ENCODE measurements at places on chromosomes 4 and X.

DNA sequence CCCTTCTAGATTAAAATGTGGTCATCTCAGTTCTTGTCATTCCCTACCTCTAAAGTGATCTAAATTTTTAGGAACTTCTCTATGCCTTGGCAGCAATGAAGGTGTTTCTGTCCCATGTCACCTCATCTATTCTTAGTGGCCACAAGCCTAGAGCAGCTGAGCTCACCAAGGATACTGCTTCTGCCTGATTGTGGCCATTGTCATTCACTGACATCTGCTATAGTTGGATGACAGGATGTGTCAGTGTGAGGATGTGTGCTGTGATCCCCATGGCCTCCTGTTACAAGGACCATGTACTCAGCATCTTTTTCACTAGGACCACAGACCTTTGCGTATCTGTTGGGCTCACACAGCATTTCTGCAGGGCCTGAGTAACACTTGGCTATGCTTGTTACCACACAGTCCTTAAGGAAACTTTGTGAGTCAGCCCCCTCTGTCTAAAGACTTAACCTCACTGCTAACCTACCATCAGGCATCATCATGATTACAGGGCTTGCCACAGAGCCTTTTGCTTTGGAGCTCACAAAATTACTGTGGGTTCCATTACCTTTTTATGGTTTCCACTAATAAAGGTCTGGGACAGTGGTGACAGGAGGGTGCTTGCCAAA is 421.0 kb downstream of the ADAM29 start:
- DNase-seq: no peak

DNA sequence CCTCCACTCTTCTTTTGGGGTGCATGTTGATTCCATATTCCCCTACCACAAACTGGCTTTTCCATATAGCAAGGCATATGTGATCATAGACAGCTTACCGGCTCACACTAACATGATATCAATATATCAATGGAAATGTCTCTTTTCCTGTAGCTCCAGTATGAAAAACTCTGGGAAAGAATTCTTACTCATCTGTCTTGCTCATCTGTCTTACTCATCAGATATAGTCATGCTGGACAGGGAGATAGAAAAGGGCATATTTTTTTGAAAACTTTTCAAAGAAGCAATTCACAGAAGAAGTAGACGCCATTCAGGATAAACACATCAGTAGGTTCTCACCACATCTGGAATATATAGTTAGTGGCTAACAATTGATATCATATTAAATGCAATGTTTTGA is 794.7 kb downstream of the RAB28 start:
- no peak for DNase-seq

- DNase-seq: no peak
These were observed 69.4 kb downstream of the CCKAR start for GRCh38 chr4:26420913-26421312.

DNA sequence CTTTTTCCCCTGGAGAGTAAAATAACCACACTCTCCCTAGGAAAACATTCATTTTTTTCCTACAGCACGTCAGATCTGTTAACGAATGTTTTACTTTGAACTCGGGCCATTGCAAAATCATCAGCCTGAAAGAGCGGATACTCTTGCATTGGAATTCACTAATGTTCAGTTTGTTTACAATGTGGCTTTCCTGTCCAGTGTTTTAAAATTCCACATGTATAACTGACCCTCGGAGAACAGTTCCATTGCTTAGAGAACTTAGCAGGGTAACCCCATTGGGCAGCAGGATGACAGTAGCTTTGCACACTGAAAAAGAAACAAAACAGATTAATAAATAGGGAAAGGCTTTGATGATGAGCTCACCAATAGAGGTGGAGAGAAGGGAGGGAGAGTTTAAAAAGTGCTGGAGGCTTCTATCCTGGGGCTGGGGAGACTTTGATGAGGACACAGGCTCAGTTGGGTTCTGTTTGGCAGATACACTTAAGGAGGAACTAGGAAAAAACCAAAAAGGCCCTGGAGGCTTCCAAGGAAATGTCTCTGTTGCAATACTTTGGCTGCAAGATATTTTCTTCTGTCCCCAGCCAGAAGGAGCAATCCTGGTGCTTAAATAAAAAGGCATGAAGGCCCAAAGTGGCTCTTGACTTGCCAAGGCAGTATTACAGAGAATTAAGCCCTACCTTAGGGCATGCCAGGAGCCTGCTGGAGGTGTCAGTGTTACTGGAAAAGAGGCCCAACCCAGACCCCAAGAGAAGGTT is 143.1 kb downstream of the ARSF start:
- DNase-seq: no peak

- no peak for DNase-seq
These were observed 41.9 kb downstream of the HELQ start for GRCh38 chr4:83413676-83414075.

- no peak for DNase-seq
These were observed 65.5 kb upstream of the SLC34A2 start for GRCh38 chr4:25590171-25590570.

DNA sequence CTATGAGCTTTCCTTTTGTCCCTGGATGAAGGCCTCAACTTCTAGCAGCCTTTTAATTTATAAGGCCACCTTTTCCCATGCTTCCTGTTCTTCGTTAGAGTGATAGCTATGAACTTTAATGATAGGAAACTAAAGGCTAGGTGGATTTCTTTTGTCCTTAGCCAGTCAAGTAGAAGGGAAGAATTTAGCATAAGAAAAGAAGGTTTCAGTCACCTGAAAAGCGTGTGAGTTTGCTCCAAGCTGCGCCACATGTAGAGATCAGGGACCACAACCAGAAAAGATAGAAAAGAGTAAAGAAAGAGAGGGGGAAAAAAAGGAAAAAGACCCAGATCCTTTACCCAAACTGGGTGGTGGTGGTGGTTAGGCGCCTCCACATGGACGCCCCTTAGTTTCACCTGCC is 28.6 kb downstream of the LUZP4 start:
- no peak for DNase-seq

DNA sequence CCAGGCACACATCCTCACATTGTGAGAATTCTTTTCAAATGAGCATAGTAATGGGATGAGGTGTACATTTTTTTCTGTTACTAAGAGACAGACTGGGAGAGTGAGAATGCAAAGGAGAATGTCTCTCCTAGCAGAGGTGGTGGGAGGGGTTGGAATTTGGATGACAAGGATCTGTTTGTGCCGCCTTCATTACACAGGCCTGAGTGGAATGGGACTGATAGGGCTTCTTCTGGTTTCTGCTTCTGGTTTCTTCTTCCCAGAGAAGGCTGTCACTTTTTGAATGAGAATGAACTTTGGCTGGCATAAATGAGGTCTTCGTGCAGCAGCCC is 55.4 kb downstream of the C4orf51 start:
- DNase-seq: no peak

DNA sequence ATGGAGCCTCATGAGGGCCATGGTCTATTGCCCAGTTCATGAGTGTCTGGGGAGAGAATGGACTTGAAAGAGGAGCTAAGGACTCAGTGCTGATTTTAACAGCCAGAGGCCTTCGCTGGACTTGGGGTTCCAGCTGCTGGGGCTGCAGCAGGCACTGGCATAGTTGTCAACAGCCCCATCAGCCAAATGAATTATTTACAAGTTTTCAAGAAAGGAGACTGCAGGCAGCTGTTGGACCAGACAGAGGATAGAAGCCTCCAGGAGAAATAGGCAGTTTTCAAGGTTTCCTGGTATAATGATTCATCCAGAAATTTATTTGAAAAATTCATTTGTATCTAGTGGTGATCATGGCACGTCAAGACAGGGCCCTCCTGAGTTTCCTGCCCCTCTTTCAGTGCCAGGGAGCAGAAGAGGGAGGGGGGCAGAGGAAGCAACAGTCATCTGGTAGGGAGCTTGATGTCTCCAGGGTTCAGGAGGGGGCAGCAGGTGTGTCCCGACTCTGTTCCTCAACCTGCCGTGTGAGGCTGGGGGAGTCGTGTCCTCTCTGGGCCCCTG is 63.1 kb upstream of the GPR78 start:
- DNase-seq: no peak

DNA sequence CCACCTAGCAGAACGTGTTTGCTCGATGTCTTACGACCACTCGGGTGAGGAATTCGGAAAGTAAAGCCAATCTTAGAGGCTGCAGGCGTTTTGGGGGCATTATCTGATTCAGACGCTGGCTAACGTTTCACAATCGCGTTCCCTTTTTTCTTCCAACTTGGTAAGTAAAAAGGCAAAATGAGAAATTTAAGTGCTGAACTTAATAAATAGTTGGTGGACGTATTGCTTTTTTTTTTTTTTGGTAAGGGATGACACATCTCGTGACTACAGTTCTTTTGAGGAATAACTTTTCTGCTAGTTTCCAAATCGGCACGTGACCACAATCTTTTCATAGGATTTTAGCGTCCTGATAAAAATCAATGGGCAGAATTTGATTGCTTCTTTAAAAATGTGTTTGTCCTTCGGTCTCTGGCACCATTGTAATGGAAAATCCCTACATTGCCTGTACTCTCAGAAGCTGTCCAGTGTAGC is 848 bp downstream of the RAB9A start:
- DNase-seq: no peak

- no peak for DNase-seq
These were observed 25.5 kb upstream of the MAN2B2 start for GRCh38 chr4:6549445-6549844.

DNA sequence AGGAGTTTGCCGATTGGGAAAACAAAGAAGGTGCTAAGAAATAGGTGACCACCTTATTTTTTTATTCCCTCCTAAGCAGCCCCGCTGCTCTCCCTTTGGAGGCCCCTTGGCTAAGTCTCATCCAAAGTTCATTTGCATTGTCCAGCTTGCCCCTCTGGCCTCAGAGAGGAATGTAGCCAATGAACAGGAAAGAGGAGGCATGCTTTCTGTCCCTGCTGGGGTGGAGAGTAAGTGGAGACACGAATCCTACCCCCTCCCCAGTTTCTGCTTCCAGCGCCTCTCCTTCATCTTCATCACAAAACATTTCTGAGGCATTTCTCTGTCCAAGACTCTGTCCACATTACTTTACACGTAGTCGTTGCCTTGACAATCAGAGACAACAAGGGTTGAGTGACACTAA is 38.7 kb downstream of the NLGN3 start:
- DNase-seq: no peak

DNA sequence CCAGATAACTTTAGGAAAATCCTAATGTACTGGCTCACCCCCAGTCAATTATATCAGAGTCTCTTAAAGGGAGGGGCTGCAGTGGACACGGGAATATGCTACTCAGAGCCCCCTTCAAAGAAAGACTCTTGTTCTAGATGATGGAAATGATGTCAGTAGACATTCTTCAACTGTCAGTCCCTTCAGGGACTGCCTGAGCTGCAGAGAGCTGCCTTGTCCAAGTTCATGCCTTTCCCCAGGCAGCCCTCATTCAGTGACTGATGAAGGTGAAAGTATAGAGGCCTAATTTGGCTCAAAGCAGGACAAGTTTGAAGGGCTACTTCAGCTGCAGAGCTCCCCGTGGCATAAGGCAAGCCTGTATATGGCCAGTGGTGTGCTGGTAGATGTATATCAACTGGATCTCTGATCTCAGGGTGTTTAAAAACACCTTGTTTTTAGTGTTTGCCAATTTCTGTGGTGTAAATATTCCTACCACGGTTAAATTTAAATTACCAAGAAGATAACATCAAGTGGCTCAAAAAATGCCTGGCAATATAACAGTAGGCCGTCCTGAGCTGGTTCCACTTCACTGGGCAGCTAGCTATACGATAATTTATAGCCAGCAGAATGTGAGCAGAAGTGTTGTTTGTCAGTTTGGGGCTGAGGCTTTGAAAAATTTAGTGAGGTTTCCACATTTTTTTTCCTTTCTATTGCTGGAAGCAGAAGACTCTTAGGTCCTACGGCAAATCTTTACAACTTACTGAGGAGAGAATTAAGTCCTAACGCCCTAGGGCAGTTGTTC is 748.8 kb upstream of the FTHL17 start:
- no peak for DNase-seq

GRCh38 chr4:57404483-57404882 is 294.3 kb upstream of the IGFBP7 start:
- no peak for DNase-seq

DNA sequence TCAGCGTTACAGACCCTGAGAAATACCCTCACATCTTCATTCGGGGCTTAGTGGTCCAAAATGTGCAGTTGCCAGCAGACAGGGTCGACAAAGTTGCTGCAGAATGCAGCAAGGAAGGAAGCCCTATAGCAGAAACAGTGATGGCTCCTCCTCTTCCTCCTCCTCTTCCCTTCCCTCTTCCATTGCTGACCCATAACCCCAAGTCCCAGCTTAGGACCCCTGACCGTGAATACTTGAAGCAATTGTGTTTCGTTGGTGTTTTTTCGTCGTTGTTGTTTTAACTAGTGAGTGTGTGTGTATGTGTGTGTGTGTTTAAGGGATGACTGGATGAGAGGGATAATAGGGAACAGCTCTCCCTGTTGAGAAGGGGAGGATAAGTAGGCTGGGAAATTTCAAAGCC is 69.5 kb downstream of the SLAIN2 start:
- no peak for DNase-seq

GRCh38 chr4:125159001-125159400 is 155.8 kb upstream of the FAT4 start:
- DNase-seq: no peak

DNA sequence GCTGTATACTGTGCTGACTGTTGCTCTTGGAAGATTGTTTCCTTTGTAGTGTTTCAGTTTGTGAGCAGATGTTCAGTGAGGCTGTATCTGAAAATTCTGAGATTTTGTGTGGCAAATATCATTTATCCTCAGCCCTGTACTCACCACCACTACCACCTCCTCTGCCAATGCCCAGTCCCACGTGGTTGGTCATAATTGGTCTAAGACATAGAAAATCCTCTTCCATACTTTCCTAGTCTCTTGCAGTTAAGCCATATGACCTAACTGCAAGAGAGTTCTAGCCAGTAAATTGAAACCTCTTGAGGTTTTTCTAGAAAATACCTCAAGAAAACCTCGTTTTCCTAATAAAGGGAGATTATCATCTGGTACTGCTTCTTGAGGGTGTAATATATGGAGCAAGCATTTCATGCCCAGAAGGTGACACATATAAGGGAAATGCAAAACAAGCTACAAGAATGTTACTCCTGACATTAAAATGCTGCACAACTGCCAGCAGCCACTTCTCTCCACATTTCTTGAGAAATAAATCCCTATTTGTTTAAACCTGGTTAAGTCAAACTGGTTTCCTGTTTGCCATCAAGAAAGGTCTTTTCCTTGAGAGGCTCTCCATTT is 32.8 kb downstream of the ABCE1 start:
- DNase-seq: no peak

DNA sequence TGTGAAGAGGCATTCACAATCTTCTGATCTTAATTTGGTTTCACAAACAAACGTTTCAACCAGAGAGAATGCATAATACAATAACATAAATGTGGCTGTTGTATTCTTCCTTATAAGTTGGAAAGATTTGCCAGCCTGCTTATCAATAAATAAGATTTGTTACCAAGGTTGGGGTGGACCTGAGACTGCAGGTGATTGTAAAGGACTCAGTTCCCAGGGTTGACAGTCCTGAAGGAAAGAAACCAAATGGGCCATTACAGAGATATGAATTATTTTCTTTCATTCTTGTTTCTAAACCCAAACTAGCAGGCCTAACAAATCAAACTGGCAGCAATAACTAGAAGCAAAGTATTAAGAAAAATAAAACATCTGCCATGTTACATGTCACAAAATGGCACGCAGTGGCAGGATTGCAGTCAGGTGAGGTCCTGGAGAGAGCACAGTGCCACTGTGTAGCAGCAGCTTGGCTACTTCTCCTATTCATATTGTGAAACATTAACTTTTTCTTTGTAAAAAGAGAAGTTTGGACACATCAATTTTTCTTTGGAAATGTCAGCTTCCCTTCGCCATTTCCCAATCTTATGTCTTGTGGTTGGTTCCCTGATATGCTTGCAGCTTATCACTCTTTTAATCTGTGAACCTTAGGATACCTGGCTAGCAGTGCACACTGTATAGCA is 133.8 kb upstream of the EMCN start:
- DNase-seq: no peak

GRCh38 chr4:180811556-180811955 is 1431.6 kb upstream of the TENM3 start:
- DNase-seq: no peak

Measured in CD4-positive, alpha-beta T cell treated with Interleukin-6 at 100 ng/mL for 8 hours (primary cell).